ENCODE measurements at places on chromosomes 16 and 17.

- no peak for DNase-seq
These were observed 193.5 kb downstream of the ZFHX3 start for GRCh38 chr16:72854267-72854959.

- DNase-seq: no peak
These were observed 191.4 kb downstream of the RGS9 start for GRCh38 chr17:65328567-65328966.

DNA sequence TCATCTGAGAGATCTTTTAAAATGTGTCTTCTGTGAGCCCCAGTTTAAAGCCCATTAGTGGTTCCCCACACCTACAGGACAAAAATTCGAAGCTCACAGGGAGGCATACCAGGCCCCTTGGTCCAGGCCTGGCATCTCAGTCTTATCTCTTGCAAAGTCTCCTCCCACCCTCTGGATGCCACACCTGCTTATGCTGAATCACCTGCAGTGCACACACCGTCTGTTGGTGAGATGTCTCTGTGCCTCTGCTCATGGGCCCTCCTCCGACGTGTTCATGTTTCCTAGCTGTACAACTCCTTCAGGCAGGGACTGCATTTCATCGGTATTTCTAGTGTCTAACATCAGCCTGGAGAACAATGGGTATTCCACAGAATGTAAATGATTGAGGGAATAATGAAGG, 41.6 kb downstream of the RNF157 start:
- no peak for DNase-seq

DNA sequence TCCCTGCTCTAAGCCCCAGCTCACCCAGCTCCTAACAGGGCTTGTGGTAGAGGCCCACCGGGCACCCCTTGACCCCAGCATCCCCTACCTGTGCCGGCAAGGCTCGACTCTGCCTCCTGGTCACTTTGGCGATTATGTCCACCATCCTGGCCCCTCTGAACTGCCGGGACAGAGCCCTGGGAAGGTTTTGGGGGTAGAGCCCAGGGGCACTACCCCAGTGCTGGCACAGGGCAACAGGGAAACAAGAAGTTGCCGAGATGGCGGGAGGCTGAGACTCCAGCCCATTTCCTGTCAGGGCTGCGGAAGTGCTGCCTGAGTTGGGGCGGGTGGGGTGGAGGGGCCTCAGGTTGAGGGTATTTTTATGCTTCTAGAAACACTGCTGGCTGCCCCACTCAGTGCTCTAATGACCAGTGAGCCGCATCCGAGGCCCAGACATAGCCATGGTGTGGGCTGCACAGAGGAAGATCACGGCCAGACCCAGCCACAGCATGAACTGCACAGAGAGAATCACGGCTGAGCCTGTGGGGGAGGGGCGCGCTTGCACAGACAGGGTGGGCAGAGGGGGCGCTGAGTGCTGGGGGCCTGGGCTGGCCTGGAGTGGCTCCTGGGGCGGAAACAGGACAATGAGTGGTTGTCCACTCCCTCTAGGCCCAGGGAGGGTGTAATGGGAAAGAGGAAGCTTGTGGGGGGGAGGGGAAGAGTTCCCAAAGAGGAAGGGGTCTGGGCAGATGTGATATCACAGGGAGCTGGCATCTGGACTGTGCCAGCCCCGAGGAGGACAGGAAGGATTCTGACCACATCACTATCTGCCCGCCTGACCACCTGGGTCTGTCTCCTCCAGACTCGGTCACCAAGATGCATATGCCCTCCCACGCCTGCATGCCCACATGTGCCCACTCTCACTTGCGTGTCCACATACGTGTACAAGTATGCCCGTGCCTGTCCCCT, 22.3 kb downstream of the ARHGAP27 start:
- DNase-seq: no peak

GRCh38 chr16:89721546-89722391, 432 bp downstream of the ZNF276 start:
- no peak for DNase-seq

- no peak for DNase-seq
These were observed 535 bp upstream of the AURKB start for GRCh38 chr17:8210761-8211458.

GRCh38 chr16:48526958-48527331, 83.0 kb downstream of the N4BP1 start:
- DNase-seq: no peak

- no peak for DNase-seq
These were observed 5.7 kb downstream of the TK2 start for GRCh38 chr16:66544016-66544757.

- peak; percentile 17 for DNase-seq
These were observed 415.1 kb downstream of the NPIPA8 start for GRCh38 chr16:17921357-17921978.

- DNase-seq: no peak
These were observed 781 bp downstream of the RSKR start for GRCh38 chr17:28612936-28613872.

- DNase-seq: no peak
These were observed 87.0 kb upstream of the TBX2 start for GRCh38 chr17:61312406-61313295.

DNA sequence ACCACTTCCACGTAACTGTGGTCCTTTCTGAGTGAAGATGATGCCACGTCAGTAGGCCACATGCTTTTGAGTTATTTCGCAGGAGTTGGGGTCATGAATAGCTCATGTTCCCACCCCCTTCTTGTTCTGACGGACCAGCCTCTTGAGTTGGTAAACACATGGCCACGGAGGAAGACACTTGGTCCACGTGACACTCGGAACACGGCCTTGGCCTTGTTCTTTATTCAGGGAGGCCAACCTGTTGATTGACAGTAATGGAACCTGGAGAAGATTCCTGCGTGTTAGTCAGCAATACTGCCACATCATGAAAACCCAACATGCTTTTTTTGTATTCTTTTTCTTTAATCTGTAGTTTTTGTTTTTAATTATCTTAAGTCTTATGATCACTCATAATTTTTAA, 56.3 kb downstream of the SEC14L1 start:
- no peak for DNase-seq

DNA sequence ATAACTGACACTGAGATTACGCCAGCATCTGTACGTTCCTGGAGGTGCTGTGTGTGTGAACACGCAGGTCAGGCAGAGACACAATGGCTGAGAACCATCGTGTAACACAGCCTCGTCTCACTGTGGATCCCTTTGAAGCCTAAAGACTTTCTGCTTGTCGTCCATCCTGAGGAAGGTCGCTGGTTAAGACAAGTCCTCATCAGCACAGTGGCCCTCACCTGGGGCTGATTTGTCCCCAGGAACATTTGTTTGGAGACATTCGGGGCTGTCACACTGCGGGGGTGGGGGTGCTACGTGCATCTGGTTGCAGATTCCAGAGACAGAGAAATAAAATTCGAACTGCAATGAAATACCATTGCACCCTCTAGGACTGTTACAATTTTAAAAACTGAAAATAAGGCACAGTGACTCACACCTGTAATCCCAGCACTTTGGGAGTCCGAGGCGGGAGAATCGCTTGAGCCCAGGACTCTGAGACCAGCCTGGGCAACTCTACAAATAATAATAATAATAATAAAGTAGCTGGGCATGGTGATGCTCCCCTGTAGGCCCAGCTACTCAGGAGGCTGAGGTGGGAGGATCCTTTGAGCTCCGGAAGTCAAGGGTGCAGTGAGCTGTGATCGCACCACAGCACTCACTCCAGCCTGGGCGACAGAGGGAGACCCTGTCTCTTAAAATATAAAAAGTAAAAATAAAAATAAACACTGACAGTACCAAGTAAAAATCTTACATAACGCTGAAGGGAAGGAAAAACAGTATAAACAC, 112.0 kb upstream of the METRNL start:
- DNase-seq: no peak

DNA sequence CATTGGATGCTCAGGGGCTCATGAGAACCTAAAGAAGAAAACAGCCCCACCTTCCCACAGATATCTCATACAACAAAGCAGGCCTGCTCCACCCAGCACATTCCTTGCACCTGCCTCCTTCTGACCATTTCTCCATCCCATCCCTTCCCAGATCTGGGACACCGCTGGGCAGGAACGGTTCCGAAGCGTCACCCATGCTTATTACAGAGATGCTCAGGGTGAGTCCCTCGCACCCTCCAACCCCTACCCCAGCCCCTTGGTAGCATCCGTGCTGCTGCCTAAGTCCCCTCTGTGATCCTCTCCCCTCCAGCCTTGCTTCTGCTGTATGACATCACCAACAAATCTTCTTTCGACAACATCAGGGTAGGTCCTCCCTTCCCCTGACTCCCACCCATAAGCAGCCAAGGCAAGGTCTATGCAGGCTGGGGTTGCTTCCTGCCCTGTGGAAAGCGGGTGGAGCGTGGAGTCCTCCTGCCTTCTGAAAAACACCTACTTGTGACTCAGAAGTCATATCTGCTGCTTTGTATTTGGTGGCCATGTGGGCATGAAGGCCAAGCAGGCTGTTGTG, 5.4 kb upstream of the NHERF1 start:
- no peak for DNase-seq

DNA sequence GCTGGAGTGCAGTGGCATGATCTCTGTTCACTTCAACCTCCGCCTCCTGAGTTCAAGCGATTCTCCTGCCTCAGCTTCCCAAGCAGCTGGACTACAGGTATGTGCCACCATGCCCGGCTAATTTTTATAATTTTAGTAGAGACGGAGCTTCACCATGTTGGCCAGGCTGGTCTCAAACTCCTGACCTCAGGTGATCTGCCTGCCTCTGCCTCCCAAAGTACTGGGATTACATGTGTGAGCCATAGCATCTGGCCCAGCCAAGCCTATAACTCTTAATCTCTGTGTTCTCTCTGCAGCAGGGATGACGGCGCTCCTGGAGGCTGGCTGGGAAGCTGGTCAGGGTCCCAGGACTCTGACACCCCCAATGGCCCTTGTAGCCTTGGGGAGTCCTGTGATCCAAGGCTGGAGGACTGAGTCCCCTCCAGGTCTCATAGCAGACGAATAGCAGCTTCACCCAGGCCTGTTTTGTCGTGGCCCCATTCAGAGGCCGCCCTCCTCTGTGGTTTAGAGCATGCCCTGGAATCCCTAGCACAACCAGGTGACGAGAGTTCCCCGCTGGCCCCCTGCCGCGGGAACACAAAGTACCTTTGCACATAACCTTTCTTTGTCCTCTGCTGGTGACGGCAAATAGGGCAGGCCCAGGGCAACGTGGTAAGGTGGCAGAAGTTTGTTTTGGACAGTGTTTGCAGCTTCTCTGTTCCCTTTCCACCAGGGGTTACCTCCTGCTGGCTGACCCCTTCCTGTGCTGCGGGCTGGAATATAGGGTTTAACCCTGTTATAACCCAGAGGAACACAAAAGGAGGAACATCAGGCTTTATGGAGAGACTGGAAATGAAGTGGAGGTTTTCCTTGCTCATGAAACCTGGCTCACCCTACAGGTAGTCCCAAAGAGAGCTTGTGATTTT, 43.0 kb upstream of the TOB1 start:
- DNase-seq: no peak

All from GM18507 (cell line).